ENCODE measurements at places on chromosomes 12 and 14. TPM values are rescaled to one million over a fixed set of nuclear protein-coding genes. Genes with fewer than 3 reads are reported as not detected.
A peak's percentile ranks its signal among the peaks of the same experiment; 100 is the strongest.

PSMB5 gene
- 149 TPM for total RNA-seq

KRT72 gene
- total RNA-seq, result 0.10 TPM

GPD1 gene
- total RNA-seq, result 14.8 TPM

C14orf180 gene
- total RNA-seq, result 0.10 TPM

NANOG gene
- 0.20 TPM for total RNA-seq

KLRF1 gene
- 0.40 TPM for total RNA-seq

- no peak for DNase-seq
Measured at GRCh38 chr14:65162031-65162430, 59.7 kb upstream of the MAX start.

- no peak for DNase-seq
Measured at GRCh38 chr14:60695327-60695726, 28.8 kb downstream of the SIX4 start.

GRCh38 chr14:32809255-32809654 lies 129.4 kb upstream of the NPAS3 start:
- DNase-seq, result no peak

DNA sequence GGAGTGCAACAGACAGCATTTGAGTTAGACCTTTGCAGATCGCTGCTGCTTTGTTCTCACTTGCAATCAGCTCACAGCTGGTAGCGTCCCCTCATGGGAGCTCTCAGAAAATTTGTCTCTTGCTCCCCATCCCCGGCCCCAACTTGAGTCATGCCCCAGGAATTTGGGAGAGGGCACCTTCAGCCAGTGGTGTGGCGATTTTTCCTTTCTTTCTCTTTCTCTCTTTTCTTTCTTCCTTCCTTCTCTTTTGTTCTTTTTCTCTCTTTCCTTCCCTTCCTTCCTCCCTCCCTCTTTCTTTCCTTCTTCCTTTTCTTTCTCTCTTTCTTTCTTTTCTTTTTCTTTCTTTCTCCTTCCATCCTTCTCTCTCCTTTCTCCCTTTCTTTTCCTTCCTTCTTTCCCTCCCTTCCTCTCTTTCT lies 34.2 kb upstream of the MAP1LC3B2 start:
- DNase-seq, result peak; percentile 38

GRCh38 chr14:100422556-100423316 lies 99.6 kb downstream of the SLC25A47 start:
- no peak for DNase-seq

GRCh38 chr12:63980211-63980610 lies 135.7 kb downstream of the SRGAP1 start:
- DNase-seq, result no peak

DNA sequence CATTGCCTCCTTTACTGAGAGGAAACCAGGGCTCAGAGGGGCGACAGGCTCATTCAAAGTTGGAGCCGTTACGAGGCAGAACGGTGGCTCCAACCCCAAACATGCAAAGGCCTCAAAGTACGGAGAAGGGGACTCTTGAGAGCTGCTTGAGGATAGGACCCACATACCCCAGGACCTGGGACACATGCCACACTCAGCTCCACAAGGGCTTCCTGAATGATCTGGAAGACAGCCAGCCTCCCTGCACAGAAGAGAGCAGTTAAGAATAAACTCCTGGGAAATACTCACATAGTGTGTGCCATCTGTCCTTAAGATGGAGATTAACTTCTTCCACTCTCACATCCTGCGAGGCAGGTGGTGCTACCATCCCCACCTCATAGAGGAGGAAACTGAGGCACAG lies 26.6 kb upstream of the NXPH4 start:
- no peak for DNase-seq

- DNase-seq, result no peak
Measured at GRCh38 chr14:71324767-71325272, 417.6 kb downstream of the PCNX1 start.

DNA sequence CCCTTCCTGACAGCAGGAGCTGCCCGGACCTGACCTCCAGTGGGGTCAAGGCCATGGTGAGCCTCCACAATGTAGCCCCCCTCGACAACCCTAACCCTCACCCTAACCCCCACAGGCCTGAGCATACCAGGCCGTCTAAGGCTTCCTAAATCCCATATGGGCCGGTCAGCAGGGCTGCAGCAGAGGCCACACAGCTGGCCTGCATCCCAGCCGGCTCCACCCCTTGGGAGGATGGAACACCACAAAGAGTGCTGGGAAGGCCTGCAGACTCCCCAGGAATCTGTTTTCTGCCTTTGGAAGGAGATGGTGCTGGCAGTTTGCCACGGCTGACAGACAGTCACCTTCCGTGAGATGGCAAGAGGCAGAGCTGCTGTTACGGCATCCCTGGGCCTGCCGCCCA lies 2.8 kb downstream of the TMEM179 start:
- peak; percentile 62 for DNase-seq

- peak; percentile 56 for DNase-seq
Measured at GRCh38 chr12:108826807-108827721, 30.3 kb downstream of the SSH1 start.

GRCh38 chr14:61476754-61477410 lies 155.5 kb downstream of the PRKCH start:
- no peak for DNase-seq

- DNase-seq, result no peak
Measured at GRCh38 chr12:99130808-99131553, 485.9 kb downstream of the APAF1 start.

GRCh38 chr12:12508612-12509011 lies 54.1 kb downstream of the DUSP16 start:
- no peak for DNase-seq

GRCh38 chr12:53977596-53978445 lies 3.1 kb upstream of the HOTAIR start:
- DNase-seq, result no peak

DNA sequence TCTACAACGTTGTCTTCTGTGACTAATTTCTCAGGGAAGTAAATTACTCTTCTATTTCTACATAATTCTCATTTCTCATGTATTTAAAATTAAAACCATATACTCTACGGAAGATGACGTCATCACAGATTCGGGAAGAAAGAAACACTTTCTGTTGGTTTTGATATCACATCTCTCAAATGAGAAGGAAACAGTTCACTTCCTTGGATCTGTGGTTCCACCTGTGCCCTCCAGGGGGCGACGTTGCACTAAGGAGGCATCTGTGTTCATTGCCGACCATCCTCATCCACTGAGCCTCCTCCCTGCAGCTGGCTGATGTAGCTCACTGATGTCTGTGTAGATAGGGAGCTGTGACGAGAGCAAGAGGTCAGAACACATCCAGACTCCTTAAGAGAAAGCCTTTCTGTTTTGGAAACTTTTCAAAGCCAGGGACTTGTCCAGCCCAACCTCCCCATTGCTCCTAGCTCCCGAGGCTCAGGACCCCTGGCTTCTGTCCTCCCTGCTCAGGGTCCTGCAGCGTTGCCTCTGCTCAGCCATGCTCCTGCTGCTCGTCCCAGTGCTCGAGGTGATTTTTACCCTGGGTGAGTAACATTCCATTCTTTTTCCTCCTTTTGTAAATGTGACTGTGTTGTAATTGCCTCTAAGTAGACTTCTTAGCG lies 172.7 kb upstream of the OR4E1 start:
- DNase-seq, result no peak

DNA sequence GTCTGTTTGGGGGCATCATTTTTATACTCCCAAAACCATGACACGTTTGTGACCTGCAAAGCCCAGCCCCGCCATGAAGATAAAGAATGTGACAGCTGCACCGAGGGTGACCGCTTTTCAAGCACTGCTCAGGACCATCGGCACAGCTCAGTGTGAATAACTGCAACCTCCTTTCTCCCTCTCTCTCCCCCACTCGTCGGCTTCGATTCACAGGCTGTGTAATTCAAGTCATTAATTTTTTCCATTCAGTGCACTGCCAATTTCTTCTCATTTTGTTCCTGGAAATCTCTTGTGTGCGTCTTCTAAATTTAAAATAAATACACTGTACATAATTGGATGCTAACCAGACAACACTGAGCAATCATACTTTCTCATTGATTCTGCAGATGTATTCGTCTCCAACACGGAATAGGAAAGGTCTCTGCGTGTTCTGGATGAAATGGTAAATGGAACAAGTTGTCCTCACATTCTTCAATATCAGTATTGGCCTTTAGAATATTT lies 260.8 kb downstream of the TTC8 start:
- DNase-seq, result peak; percentile 22

DNA sequence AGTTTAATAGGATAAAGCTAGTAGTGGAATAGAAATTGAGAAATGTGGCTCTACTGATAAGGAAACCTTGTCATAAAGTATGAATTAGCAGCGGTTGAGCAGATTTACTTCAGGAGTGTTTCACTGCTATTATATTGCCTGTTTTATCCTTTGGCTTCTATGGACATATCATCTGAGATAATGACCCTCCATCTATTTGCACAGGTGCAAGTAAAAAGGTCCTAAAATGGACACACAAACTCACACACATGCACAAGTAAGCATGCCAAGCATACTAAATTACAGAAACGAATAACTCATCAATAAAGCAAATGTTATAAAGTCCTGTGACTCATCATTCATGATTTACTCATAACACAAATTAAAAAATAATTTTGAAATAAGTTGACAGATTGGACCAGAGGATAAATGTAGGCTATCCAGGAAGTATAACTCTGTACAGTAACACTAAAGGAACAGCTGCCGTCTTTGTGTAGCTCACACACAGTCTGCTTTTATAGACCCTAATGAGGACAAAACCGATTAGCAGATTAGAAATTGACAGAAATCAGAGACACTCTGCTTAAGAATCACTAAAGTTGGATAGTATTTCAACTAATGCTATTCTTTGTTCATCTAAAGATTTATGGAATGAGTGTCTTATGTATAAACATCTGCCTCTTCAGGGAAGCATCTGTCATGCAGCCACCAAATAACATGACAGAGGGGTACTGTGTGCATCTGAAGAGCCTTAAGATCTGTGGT lies 73.9 kb downstream of the SYT1 start:
- no peak for DNase-seq
